ENCODE measurements at places on chromosomes 11 and 22. TPM values are rescaled to one million over a fixed set of nuclear protein-coding genes. Genes with fewer than 3 reads are reported as not detected.
A peak's percentile ranks its signal among the peaks of the same experiment; 100 is the strongest.

DNA sequence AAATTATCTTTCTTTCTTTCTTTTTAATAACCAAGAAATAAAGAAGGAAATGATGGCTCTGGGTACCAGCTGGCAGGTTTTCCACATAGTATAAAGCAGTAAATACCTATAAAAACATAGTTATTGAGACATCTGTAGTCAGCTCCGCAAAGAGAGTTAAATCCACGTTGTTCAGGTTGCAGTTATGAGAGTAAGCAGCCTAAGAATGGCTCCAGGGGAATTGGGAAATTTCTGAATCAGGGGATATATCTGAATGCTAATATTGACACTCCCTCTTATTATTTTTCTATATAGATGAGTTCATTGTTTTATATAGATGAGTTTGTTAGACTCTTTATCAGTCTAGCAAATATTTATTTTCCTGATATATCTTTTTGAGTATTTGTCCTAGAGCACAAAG is 322.0 kb upstream of the LRRC4C start:
- DNase-seq: no peak

CD3G gene
- not detected for total RNA-seq

GRCh38 chr11:17331669-17332068 is 19.9 kb upstream of the NCR3LG1 start:
- DNase-seq: no peak

GRCh38 chr11:76701294-76702040 is 30.9 kb upstream of the LRRC32 start:
- DNase-seq: no peak

DNA sequence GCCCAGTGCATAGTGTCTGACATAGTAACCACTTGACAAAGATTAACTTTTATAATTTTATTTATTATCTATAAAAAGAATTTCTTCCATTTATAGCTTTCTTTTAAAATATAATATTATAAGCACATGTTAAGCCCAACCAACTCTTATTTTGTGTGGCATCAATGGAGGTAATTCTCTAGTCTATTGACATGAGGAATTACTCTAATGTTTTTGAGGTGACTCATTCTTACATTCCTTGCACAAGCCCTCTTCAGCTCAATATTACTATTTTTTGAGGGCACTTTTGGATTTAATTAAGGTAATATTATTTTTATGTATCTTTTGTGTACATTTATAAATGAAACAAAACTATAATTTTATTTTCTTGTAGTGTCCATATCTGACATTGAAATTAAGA is 59.6 kb downstream of the AASDHPPT start:
- no peak for DNase-seq

GRCh38 chr11:97965849-97966646 is 1054.7 kb upstream of the CNTN5 start:
- DNase-seq: peak; percentile 93

DNA sequence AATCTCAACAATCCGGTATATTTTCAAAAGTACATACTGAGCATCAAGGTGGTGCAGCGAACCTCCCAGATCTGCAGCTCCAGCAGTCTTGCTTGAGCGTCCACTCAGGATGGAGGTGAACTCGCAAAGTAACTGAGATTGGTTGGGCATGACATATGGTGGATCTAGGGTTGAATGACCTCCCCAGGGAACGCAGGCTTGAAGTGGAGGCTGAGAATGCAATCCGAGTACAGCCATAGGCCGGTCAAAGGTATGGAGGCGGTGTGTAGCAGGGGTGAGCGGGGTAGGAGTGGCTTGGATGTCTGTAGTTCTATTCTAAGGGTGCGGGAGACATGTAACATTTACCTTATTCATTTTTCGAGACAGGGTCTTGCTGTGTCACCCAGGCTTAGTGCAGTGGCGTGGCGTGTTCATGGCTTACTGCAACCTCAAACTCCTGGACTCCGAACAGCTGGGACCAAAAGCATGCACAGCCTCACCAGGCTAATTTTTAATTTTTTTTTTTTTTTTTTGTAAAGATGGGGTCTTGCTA is 631 bp upstream of the C22orf39 start:
- no peak for DNase-seq

GRCh38 chr11:57626895-57627294 is 22.8 kb downstream of the YPEL4 start:
- DNase-seq: no peak

OR1S1 gene
- not detected for total RNA-seq
